ENCODE measurements at places on chromosomes 3 and 15.

- DNase-seq, result no peak
These were observed 111.6 kb downstream of the RAB11A start for GRCh38 chr15:65980824-65981456.

DNA sequence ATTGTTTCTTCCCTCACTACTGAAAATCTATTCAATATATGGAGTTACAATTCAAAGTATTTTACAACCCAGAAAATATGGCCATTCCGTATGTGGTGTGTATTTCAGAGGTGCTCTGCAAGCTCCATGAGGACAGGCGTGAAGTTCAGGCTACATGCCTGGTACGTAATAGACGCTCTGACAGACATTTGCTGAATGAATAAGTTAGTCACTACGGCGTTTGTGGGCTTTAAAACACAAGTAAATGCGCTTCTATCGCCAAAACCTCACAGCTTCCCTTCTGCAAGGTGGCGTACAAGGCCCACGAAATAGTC, 701 bp upstream of the TIPARP start:
- no peak for DNase-seq

- no peak for DNase-seq
These were observed 50.0 kb downstream of the RASGRP1 start for GRCh38 chr15:38514601-38515000.

DNA sequence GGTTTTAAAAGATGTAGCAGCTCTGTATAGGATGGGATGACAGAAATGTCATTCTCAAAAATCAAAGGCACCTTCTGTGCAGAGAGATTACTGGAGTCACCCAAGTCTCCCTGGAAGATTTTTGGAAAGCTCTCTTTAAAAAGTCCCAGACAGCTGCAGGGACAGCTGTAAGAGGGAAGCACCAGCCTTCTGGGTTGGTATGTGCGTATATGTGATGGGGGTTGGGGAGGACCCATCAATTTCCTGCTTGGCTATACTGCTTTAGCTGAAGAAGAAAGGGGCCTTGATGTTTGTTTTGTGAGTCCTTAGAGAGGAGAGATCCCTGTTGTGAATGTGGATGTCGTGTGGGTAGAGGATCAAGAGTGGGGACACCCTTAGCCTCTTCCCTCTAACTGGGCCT, 5.4 kb upstream of the SEC11A start:
- DNase-seq, result no peak

Measured in stimulated activated naive CD4-positive, alpha-beta T cell treated with Interleukin-2 at 50 U/mL for 16 hours (primary cell).